Pericardium fibroblast (primary cell): ENCODE measurements at places on chromosomes 2 and 18. TPM values are rescaled to one million over a fixed set of nuclear protein-coding genes. Genes with fewer than 3 reads are reported as not detected.

Gene ZNF804A
- total RNA-seq = 0.51 and 1.3 TPM in 2 replicates

Gene DSC3
- 2.8 and 58.1 TPM in 2 replicates for total RNA-seq

Gene CHST10
- total RNA-seq = 5.7 and 7.8 TPM in 2 replicates

Gene GALNT14
- 0.09 TPM in 1 of 2 replicates, not detected in the other for total RNA-seq

Gene ALPP
- not detected in 2 replicates for total RNA-seq

Gene NAT8
- not detected in 2 replicates for total RNA-seq

Gene CD302
- total RNA-seq = 18.7 and 31.6 TPM in 2 replicates

Gene RANBP2
- 25.1 and 29.5 TPM in 2 replicates for total RNA-seq

Gene SERPINB10
- total RNA-seq = 5.4 TPM in 1 of 2 replicates, not detected in the other

Gene RMND5A
- total RNA-seq = 15.2 and 34.8 TPM in 2 replicates

Gene HOXD4
- total RNA-seq = 0.12 and 2.7 TPM in 2 replicates

Gene ADD2
- 0.12 and 1.2 TPM in 2 replicates for total RNA-seq

Gene TUBA3D
- total RNA-seq = not detected in 2 replicates

Gene ANKRD62
- total RNA-seq = not detected in 2 replicates

Gene PTCD3
- 29.0 and 45.5 TPM in 2 replicates for total RNA-seq

Gene TMEM169
- 0.43 and 1.5 TPM in 2 replicates for total RNA-seq

Gene POU3F3
- not detected in 2 replicates for total RNA-seq

Gene CAVIN2
- total RNA-seq = 11.5 and 108 TPM in 2 replicates

Gene TXNDC2
- total RNA-seq = 0.12 TPM in 1 of 2 replicates, not detected in the other

Gene SNX17
- total RNA-seq = 134 and 146 TPM in 2 replicates

Gene MC2R
- total RNA-seq = not detected in 2 replicates

Gene GLB1L
- 13.0 and 24.3 TPM in 2 replicates for total RNA-seq

Gene CIB4
- not detected in 2 replicates for total RNA-seq

Gene ZNF236
- 7.6 and 17.6 TPM in 2 replicates for total RNA-seq

Gene REG1B
- total RNA-seq = not detected in 2 replicates

Gene SGO2
- 2.3 and 4.7 TPM in 2 replicates for total RNA-seq

Gene SKOR2
- not detected in 2 replicates for total RNA-seq

Gene TSPYL6
- not detected in 2 replicates for total RNA-seq

Gene IL1RN
- total RNA-seq = not detected in 2 replicates

Gene IL36B
- not detected in 2 replicates for total RNA-seq

Gene MARCHF4
- 0.94 and 7.8 TPM in 2 replicates for total RNA-seq

Gene KATNAL2
- 2.2 and 10.8 TPM in 2 replicates for total RNA-seq

Gene GPBAR1
- total RNA-seq = 0.47 TPM in 1 of 2 replicates, not detected in the other

Gene ONECUT2
- total RNA-seq = not detected in 2 replicates

Gene CD226
- total RNA-seq = 0.09 and 0.82 TPM in 2 replicates

Gene LINC00305
- not detected in 2 replicates for total RNA-seq

Gene DCDC2C
- not detected in 2 replicates for total RNA-seq

Gene SRSF7
- 35.4 and 69.3 TPM in 2 replicates for total RNA-seq

Gene GLS
- 54.6 and 150 TPM in 2 replicates for total RNA-seq

Gene PLGLB1
- 0.93 and 2.0 TPM in 2 replicates for total RNA-seq

Gene GRHL1
- total RNA-seq = 0.09 TPM in 1 of 2 replicates, not detected in the other

Gene TMEM237
- total RNA-seq = 32.5 and 51.0 TPM in 2 replicates

Gene RPL37A
- total RNA-seq = 2,704 and 3,626 TPM in 2 replicates

Gene RAX
- total RNA-seq = not detected in 2 replicates

Gene ANKRD30BL
- total RNA-seq = not detected in 2 replicates

Gene SH3RF3
- 8.1 and 10.2 TPM in 2 replicates for total RNA-seq

Gene PSMA8
- not detected in 2 replicates for total RNA-seq

Gene RESP18
- total RNA-seq = not detected in 2 replicates

Gene CNDP1
- total RNA-seq = not detected in 2 replicates
